ENCODE measurements at places on chromosomes 16 and 17. TPM values are rescaled to one million over a fixed set of nuclear protein-coding genes. Genes with fewer than 3 reads are reported as not detected.
A peak's percentile ranks its signal among the peaks of the same experiment; 100 is the strongest.

- peak overlapping the region; percentile 77 for H3K27ac ChIP-seq
- no peak overlapping the region for H3K4me3 ChIP-seq
- no peaks in the 10 kb centered on the region for H3K4me1 ChIP-seq
- H3K27me3 ChIP-seq = no peaks in the 10 kb centered on the region
- DNase-seq = no peak
- peaks cover 50% of the 10 kb centered on the region for H3K36me3 ChIP-seq
Observed at GRCh38 chr17:75059369-75060345, 12.6 kb downstream of the KCTD2 start.

- DNase-seq = no peak
- H3K27me3 ChIP-seq = no peaks in the 10 kb centered on the region
- no peak overlapping the region for H3K4me3 ChIP-seq
- H3K27ac ChIP-seq = no peak overlapping the region
- no peaks in the 10 kb centered on the region for H3K36me3 ChIP-seq
Observed at GRCh38 chr16:71536752-71537499, 10.7 kb downstream of the CHST4 start.

The KRT28 gene
- not detected for total RNA-seq

The RNF40 gene
- total RNA-seq = 59.5 TPM

DNA sequence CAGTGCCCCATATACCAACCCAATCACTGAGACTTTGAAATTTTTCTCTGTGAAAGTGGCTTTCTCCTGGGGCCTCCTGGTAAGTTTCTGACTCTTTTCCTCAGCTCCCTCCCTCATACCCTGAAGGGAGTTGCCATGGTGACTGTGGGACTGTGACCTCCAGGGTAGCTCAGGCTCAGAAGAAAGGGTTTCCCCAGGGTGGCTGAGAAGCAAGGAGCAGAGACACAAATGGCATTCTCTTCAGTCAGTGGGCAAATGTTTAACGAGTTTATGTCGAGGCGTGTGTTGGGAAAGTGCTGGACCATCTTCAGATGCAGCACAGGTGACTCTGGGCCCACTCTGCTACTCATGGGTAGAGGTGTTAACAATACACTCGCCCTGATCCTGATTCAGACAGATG lies 46.8 kb downstream of the MRPS23 start:
- H3K4me3 ChIP-seq = no peak overlapping the region
- H3K27me3 ChIP-seq = no peaks in the 10 kb centered on the region
- no peaks in the 10 kb centered on the region for H3K36me3 ChIP-seq
- no peak for DNase-seq
- H3K4me1 ChIP-seq = no peaks in the 10 kb centered on the region
- no peak overlapping the region for H3K27ac ChIP-seq

DNA sequence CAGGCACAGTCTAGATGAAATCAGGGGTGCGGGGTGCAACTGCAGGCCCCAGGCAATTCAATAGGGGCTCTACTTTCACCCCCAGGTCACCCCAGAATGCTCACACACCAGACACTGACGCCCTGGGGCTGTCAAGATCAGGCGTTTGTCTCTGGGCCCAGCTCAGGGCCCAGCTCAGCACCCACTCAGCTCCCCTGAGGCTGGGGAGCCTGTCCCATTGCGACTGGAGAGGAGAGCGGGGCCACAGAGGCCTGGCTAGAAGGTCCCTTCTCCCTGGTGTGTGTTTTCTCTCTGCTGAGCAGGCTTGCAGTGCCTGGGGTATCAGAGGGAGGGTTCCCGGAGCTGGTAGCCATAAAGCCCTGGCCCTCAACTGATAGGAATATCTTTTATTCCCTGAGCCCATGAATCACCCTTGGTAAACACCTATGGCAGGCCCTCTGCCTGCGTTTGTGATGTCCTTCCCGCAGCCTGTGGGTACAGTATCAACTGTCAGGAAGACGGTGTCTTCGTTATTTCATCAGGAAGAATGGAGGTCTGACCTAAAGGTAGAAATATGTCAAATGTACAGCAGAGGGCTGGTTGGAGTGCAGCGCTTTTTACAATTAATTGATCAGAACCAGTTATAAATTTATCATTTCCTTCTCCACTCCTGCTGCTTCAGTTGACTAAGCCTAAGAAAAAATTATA lies 1.6 kb downstream of the HBA1 start:
- DNase-seq = no peak
- H3K4me1 ChIP-seq = no peaks in the 10 kb centered on the region
- H3K36me3 ChIP-seq = no peaks in the 10 kb centered on the region

DNA sequence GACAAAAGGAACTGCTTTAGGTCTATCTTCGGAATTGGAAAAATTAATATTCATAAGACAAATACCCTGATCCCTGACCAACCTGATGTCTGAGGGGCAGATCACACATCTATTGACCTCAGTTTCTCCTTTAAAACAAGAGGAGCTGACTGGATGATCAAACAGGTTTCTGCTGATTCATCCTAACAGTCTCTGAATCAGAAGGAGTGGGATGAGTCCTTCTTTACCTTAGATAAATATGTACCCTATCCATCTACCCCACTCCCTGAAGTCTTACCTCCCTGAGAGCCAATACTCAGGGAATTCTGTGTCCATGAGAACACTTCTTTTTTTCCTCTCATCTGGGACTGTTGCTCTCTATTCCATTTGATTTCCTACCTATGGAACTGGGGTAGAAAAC lies 80.3 kb upstream of the CRHR1 start:
- H3K27me3 ChIP-seq = no peaks in the 10 kb centered on the region
- H3K4me1 ChIP-seq = no peaks in the 10 kb centered on the region
- no peaks in the 10 kb centered on the region for H3K36me3 ChIP-seq
- H3K4me3 ChIP-seq = no peak overlapping the region
- DNase-seq = no peak
- no peak overlapping the region for H3K27ac ChIP-seq

- H3K27me3 ChIP-seq = no peaks in the 10 kb centered on the region
- H3K27ac ChIP-seq = peak overlapping the region; percentile 74
- DNase-seq = peak; percentile 94
- H3K4me3 ChIP-seq = no peak overlapping the region
- no peaks in the 10 kb centered on the region for H3K4me1 ChIP-seq
Observed at GRCh38 chr16:11133344-11133943, 122.6 kb downstream of the SOCS1 start.

- peaks cover 16% of the 10 kb centered on the region for H3K4me1 ChIP-seq
- no peak for DNase-seq
- H3K36me3 ChIP-seq = no peaks in the 10 kb centered on the region
- H3K4me3 ChIP-seq = no peak overlapping the region
- H3K27ac ChIP-seq = no peak overlapping the region
- no peaks in the 10 kb centered on the region for H3K27me3 ChIP-seq
Observed at GRCh38 chr17:75758131-75758905, 6.7 kb downstream of the GALK1 start.

DNA sequence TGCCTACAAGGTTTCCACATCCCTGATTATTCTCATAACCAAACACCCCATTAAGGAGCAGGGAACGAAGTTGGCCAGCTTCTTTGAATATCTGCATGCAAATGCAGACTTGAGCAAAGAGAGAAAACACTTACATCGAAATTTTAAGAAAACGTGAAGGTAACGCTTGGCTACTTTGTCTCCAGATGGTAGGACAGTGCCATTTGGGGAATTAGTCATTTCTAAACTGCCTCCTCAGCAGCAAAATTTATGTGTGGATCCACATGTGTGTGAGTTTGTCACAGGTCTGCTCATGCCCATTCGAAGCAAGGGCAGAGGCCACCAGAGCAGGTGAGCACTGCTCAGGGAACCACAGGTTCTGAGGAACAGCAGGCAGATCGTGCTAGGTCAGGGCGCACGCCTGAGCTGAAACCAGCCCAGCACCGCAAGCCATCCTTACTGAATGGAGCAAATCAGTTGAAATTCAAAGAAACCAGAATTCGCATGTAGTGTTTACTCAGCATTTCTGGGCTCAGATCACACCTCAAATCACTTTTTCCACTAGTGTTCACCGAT lies 80.1 kb downstream of the SOCS1 start:
- H3K4me1 ChIP-seq = no peaks in the 10 kb centered on the region
- H3K4me3 ChIP-seq = no peak overlapping the region
- no peak overlapping the region for H3K27ac ChIP-seq
- no peak for DNase-seq
- H3K36me3 ChIP-seq = peaks cover 25% of the 10 kb centered on the region

GRCh38 chr16:1908983-1909382 lies 9.2 kb downstream of the HS3ST6 start:
- no peaks in the 10 kb centered on the region for H3K4me1 ChIP-seq
- no peak overlapping the region for H3K27ac ChIP-seq
- no peaks in the 10 kb centered on the region for H3K27me3 ChIP-seq
- no peaks in the 10 kb centered on the region for H3K36me3 ChIP-seq

DNA sequence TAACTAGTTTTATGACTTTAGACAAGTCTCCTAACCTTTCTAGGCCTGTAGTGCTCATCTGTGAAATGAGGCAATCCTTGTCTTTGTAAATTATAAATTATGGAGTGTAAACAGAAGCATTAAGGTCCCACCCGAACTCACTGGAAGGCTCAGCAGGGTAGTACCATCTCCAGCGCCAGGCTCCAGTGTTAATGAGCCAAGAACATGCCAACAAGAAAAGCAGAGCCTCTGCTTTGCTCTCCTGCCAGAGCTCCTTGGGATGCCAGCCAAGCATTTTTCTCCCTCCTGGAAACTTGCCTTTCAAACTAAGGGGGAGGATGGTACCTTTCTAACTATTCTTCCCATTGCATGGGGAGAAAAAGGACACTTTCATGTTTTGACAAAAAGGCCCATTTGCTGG lies 14.9 kb downstream of the LIMD2 start:
- peaks cover 64% of the 10 kb centered on the region for H3K36me3 ChIP-seq
- H3K27me3 ChIP-seq = no peaks in the 10 kb centered on the region
- H3K4me1 ChIP-seq = no peaks in the 10 kb centered on the region

- H3K4me1 ChIP-seq = no peaks in the 10 kb centered on the region
- no peaks in the 10 kb centered on the region for H3K36me3 ChIP-seq
- no peaks in the 10 kb centered on the region for H3K27me3 ChIP-seq
- no peak overlapping the region for H3K4me3 ChIP-seq
Observed at GRCh38 chr16:52976539-52977167, 76.0 kb downstream of the CHD9NB start.

- H3K27me3 ChIP-seq = no peaks in the 10 kb centered on the region
- no peak for DNase-seq
- H3K27ac ChIP-seq = no peak overlapping the region
- no peaks in the 10 kb centered on the region for H3K4me1 ChIP-seq
- H3K4me3 ChIP-seq = no peak overlapping the region
- H3K36me3 ChIP-seq = no peaks in the 10 kb centered on the region
Observed at GRCh38 chr16:80587071-80587470, 46.3 kb downstream of the DYNLRB2 start.

The NAGS gene
- 1.7 TPM for total RNA-seq

Measured in right atrium auricular region (tissue), 2 donors.